ENCODE measurements at places on chromosomes 5 and 9.

DNA sequence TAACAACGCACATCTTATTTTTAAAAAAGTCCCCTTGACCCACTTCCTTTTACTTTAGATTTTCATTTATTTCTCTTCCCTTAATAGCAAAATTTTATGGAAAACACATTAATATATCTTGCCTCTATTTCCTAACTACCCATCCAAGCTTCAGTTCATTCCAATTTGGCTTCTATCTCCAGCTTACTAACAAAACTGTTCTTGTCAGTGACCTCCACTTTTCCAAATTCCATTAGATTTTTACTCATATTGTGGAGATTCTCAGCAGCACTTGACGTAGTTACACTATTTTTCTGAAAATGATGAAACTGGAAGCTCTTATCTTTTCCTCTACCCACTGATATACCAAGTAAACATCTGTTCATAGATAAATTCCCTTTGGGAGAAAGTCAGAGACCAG is 46.5 kb upstream of the ADAMTS19 start:
- DNase-seq = no peak

DNA sequence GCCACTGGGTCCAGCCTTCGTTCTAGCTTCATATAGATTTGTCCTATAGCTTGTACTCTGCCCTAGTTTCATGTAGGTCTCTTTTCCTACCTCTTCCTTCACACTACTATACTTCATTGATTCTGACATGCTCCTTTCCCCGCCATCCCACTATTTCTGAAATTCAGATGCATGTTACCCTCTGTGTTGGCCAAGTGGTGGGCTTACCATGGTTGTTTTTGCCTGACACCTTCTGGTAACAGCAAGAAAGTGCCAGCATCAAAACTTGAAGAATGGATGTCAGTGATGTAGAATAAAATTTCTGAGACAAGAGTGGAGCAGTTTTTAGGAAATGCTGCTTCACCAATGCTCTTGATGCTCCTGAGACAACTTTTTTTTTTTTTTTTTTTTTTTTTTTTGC is 19.5 kb upstream of the SERINC5 start:
- no peak for DNase-seq

DNA sequence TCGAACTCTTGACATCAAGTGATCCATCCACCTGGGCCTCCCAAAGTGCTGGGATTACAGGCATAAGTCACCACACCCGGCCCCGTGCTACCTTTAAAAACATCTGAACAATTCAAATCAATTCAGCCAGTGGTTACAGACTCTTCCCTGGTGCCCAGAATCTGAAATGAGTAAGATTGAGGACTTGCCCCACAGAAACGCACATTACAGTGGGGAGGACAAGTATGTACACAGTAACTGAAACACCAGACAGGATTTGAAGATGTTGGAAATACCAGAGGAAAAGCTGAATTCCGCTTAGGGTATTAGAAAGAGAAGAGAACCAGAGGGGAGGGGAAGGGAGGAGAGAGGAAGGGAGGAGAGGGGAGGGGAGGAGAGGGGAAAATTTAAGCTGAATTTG is 17.8 kb downstream of the NIM1K start:
- DNase-seq = no peak

GRCh38 chr5:51203598-51203997 is 179.7 kb upstream of the ISL1 start:
- DNase-seq = no peak

GRCh38 chr5:136043968-136044610 is 15.3 kb downstream of the TGFBI start:
- DNase-seq = no peak
